ENCODE measurements at places on chromosomes 3 and 15.
A peak's percentile ranks its signal among the peaks of the same experiment; 100 is the strongest.

DNA sequence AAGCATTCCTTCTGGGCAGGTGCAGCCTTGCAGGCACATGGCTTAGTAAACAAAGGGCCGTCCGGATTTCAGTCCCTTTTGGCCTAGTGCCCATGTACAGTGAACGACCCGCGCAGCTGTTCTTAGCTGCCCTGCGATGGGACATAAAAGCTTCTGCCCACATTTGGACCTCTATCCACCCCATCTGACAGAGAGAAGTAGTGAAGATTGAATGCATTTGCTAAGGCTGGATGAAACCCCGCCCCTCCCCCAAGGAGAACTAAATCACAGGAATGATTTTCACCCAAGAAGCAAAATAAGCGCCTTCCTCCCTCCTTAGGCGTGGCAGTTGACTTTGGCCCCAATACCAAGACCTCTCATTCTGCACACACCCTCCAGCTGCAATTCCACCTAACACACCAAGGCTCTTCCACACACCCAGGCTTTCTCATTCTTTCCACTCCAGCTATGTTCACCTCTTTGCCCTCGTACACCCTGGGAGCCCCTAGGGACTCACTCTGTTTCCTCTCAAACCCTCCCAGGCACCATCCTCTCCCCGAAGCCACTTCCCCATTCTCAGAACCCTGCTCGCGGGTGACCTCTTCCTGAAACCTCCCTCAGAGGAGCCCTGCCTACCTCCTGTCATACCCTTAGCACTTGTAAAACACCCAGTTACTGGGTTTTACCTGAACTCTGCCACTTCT lies 14.1 kb upstream of the HRH1 start:
- DNase-seq = peak; percentile 59

- DNase-seq = no peak
Measured at GRCh38 chr3:137020315-137020714, 62.5 kb downstream of the IL20RB start.

- DNase-seq = no peak
Measured at GRCh38 chr3:49666592-49666991, 7.6 kb upstream of the APEH start.

GRCh38 chr15:40470423-40471104 lies at the start of gene CHST14:
CHST14 (plus strand) TSS chr15:40470984; CDS start chr15:40471214, 230 bp downstream.
- DNase-seq = peak; percentile 39

DNA sequence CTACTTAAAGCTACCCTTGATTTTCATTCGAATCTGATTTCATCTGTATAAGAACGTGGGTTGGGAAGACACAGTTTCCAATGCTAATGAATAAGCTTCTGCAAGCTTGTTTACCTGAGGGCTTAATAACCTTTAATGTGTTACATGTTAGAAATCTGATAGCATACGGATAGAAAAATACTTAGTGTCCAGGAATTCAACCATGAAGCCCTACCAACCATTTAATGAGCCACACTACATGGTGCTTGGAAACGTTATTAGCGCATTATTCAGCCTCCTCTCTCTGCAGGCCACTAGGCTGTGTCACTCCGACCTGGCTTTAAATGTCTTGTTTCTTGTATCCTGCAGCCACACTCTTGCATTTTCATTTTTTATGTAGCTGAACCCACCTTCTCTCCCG lies 1.6 kb downstream of the FAM81A start:
- DNase-seq = no peak

GRCh38 chr3:129038121-129038855 lies 22.3 kb upstream of the GP9 start:
- no peak for DNase-seq

GRCh38 chr3:142152384-142152783 lies 3.0 kb upstream of the TFDP2 start:
- DNase-seq = no peak

DNA sequence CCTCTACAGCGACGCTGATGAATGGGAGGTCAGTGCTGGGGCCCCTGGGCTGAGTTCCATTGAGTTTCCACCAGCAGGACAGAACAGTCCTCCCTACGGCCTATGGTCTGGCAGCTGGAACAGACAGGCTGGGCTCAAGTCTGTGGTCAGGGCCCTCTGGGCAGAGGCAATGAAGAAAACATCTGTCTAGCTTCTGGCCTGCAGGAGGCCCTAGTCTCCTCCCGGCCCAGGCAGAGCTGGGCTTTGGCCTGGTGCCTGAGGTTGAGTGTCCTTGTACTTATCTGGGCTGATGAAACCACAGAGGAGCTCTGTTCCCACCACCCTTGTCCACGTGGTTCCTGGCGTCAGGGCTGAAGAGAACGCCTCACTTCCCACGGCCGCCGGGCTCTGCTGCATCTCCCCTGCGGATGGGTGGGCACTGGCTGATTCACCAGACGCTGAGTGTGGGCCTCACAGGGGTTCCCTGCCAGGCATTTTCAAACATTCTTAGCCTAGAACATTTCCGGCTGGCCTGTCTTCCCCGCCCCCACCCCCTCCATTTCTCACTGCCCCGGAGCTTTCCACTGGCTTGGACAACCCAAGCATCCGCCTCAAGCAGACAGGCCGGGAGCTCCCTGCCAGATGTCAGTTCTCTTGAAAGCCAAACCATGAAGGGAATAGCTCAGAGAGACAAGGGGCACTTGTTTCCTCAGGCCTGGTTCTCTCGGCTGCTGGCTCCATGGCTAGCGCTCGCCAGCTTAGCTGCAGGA lies 20.3 kb downstream of the PPCDC start:
- no peak for DNase-seq

GRCh38 chr3:38521391-38521987 lies 25.3 kb downstream of the EXOG start:
- peak; percentile 67 for DNase-seq

GRCh38 chr3:104768886-104769285 lies 597.8 kb upstream of the ALCAM start:
- DNase-seq = no peak

DNA sequence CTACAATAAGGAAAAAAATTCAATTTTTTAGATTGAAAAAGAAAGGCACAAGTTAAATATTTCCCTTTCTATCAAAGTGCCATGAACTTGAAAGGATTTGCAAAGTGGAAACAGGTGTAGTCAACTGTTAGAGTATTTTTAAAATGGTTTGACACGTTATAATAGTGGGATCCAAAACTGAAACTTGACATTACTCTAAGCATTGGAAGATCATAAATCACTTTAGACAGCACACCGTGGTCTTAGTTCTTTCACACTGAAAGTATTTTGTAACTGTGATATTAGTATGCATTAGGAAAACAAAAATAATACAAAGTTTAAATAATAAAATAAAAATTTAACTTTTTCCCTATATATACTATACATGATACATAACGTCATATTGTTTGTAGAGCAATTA lies 933.1 kb downstream of the EPHA3 start:
- DNase-seq = no peak

GRCh38 chr15:72379856-72380430 lies 4.1 kb upstream of the HEXA start:
- no peak for DNase-seq

- no peak for DNase-seq
Measured at GRCh38 chr3:98587654-98588053, 5.8 kb downstream of the CPOX start.

DNA sequence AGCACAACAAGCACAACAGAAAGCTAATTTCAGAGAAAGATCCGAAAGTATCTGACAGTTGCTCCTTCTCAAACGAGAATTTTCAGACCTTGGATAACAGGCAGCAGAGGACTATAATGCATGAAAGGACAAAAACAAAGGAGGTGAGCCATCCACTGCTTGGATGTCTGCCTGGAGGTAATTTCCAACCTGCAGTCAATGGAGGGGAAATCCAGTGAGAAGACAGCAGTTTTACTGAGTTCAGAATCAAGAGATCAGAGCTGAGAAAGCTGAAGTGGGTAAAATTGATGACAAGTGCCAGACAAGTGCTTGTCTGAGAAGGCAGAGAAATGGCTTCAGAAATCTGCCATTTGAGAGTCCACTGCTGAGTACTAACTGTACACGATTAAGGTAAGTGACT lies 22.1 kb downstream of the UBE3A start:
- DNase-seq = peak; percentile 72

GRCh38 chr15:81394603-81395002 lies 20.6 kb upstream of the TMC3 start:
- no peak for DNase-seq

GRCh38 chr3:128489927-128490649 lies 2.9 kb downstream of the GATA2 start:
- peak; percentile 65 for DNase-seq

DNA sequence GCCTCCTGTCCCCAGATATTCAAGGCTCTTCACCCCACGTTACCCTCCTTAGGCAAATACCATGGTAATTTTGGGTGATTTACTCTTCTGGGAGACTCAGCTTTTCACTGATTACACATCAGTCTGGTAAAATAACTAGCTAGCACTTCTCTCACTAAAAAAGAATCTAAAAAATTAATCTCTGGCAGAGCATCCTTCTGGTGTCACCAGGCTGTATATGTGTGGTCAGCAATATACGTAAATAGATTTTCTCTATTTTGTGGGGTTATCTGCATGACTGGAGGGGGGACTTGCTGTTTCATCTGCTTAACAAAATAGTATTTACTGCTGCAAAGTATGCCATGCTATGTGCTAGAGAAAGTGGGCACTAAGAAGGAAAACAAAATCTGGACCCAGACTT lies 45.1 kb downstream of the LRRC28 start:
- DNase-seq = no peak

GRCh38 chr3:49611719-49612118 lies 57.4 kb downstream of the BSN start:
- DNase-seq = no peak

DNA sequence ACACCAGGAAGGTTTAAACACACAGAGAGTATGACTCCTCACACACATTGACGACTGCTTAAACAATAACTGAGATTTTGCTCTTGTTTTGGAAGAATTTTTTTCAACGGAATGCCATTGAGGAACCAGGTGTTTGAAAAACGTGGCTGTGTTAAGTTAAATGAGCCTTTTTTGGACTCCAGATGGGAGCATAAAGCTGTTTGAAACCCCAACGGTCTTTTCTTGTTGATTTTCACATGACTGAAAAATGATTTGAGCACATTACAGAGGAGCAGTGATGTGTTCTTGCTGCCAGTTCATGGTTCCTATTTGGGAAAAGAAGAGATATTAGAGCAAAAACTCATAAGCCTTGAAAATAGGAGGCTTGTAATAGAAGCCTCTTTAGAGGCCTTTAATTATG lies 97.8 kb upstream of the SELENOK start:
- DNase-seq = no peak

GRCh38 chr3:63228677-63229076 lies 49.4 kb upstream of the SYNPR start:
- peak; percentile 54 for DNase-seq

GRCh38 chr3:23669541-23670255 lies 136.1 kb upstream of the UBE2E1 start:
- DNase-seq = peak; percentile 17

GRCh38 chr3:71260782-71261181 lies 322.7 kb downstream of the FOXP1 start:
- DNase-seq = no peak

GRCh38 chr3:134336587-134336986 lies 37.7 kb downstream of the AMOTL2 start:
- DNase-seq = no peak

GRCh38 chr15:75779504-75779903 lies 63.7 kb upstream of the UBE2Q2 start:
- no peak for DNase-seq

- no peak for DNase-seq
Measured at GRCh38 chr3:137081711-137082110, 123.9 kb downstream of the IL20RB start.

GRCh38 chr3:14467814-14468620 lies 65.6 kb downstream of the SLC6A6 start:
- DNase-seq = no peak

DNA sequence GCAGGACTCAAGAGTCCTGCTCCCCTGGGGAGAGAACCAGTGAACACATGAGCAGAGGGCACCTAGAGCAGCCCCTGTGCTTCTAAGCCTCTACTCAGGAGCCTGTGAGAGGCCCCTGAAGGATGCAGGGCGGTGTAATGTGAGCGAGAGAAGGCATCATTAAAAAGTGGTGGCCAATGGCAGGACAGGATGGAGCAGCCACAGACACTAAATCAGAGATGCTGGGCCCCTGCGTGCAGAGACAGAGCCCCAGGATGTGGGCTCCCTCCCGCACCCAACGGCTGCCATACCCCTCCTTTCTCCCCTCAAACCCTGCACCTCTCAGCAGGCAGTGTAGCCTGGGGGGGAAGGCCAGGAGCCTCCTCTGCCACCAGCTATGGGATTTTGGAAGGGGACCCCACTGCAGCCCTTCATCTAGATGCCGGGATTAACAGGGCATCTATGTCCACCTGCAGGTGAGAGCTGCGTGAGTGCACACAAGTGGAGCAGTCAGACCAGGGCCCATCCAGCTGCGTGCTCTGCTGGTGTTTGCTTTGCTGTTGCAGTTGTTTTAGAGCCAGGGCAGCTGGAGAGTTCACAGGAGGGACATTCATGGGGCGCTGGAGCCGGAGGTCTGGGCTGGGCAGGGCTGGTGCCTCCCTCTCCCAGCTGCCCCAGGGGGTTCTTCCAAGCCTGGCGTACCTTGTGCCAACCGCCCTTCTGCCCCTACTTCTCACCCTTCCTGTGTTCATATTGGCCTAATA lies 5.1 kb upstream of the IQSEC1 start:
- DNase-seq = no peak

DNA sequence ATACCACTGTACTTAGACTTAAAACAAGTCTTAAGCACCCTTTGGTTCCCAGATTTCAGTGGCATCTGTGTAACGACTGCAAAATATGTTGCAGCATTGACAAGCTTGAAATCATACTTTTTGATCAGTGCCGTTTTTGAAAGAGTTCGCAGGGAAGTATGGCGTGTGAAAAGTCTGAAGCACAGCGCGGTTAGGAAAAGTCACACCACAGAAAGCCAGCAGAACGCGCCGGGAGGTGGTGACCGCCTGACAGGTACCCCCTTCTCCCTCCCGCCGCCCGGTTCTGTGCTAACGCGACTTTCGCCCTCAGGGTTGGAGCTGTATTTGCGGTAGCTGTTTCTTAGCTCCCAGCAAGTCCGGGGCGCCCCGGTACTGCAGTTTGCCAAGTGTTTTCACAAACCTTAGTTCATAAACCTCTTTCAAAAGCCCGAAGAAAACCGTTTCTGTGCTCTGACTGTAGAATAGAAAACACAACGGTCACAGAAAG lies 481 bp upstream of the CRYBG3 start:
- DNase-seq = peak; percentile 64

- DNase-seq = no peak
Measured at GRCh38 chr3:162338514-162338913, 841.9 kb downstream of the OTOL1 start.

DNA sequence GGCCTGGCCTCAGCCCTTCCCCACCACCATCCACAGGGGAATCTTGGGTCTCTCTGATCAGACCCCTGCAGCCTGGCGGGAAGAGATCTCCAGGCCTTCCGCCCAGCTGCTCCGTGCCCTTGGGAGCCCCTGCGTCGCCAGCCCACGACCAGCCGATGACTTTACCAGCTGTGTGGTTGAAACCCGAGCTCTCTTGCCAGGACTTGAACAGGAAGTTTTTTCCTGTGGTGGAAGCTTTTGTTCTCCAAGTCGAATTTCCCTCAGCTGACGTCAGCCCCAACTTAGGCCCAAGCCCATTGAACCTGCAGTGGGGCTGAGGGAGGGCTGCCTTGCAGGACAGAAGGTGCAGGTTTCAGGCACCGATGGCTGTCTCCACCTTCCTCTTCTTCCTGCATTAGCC lies 51.7 kb upstream of the SMAD3 start:
- no peak for DNase-seq

Measured in NCI-H1105 treated with DMSO at 0.1 percent for 48 hours (cell line).